ENCODE measurements at places on chromosomes 7 and 10.

- DNase-seq, result no peak
Observed at GRCh38 chr10:122515588-122516231, 44.8 kb upstream of the DMBT1 start.

- no peak for DNase-seq
Observed at GRCh38 chr7:41507686-41508268, 195.1 kb downstream of the INHBA start.

GRCh38 chr10:88431103-88431502 lies 152.0 kb downstream of the RNLS start:
- no peak for DNase-seq

- no peak for DNase-seq
Observed at GRCh38 chr7:11506417-11506816, 325.6 kb downstream of the THSD7A start.

GRCh38 chr10:42640610-42641229 lies 2.4 kb upstream of the ZNF33B start:
- no peak for DNase-seq

DNA sequence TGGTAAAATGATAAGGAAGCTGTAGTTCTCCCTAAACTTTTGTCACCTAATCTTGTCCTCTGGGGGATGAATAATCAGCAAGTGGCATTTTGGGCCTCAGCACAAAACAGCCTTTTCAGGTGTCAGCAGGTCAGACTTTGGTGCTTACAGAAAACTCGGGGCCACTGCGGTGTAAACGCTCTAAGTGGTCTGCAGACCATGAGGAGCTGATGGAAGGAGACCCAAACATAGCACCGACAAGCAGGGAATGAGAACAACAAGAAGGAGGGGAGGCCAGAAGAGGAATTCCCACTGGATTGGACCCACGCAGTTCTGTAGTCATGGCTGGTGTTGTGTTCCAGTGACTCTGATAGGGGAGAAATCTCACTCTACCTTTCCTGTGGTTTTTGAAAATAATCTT lies 45.4 kb downstream of the RAMP3 start:
- DNase-seq, result no peak
